ENCODE measurements at places on chromosomes 4 and X.

DNA sequence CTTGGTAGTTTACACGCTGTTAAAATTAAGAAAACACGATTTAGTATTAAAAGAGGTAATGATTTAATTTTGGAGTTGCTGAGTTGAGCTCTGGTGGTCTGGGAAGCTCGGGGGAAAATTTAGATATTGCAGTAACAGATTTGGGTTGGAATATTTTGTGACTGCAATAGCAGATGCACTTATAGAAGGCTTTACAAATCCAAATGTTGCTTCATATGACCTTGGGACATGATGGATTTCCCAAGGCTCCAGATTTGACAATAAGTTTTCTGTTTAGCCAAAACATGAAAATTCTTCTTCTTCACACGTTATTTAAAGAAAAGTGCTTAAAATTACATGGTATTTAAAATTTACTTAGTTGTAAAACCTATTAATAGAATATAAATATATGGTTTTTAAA lies 302.0 kb downstream of the SPRY1 start:
- no peak for DNase-seq

GRCh38 chrX:17495052-17495451 lies 120.1 kb downstream of the NHS start:
- no peak for DNase-seq

- no peak for DNase-seq
Observed at GRCh38 chr4:123378794-123379193, 17.8 kb upstream of the SPRY1 start.

DNA sequence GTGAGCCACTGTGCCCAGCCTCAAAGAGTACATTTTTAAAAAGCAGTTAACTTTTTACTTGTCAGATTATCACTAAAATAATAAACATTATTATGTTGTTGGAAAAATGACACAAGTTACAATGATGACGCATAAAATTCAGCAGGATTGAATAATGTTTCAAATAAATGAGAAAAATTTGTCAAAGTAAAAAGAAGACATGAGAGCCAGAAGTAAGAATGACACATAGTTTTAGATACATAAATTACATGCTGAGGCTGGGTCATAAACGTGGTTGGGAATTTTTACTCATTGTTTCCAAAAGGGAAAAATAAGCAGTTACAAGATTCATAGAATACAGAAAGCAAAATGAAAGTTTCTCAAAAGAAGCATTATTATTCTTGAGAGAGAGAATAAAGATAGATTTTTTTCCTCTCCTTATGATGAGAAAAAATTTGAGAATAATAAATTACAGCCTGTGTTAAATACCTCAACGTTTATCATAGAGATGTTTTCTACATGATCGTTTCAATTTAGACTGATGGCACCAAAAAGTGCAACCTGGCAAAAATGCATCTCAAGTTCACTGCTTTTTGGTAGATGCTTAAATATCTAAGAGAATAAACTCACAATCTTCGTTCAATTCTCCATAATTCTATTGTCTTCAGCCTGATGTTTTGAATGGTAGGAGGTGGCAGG lies 40.4 kb downstream of the GUCY1B1 start:
- no peak for DNase-seq

- no peak for DNase-seq
Observed at GRCh38 chr4:8123870-8124269, 34.7 kb downstream of the ABLIM2 start.

DNA sequence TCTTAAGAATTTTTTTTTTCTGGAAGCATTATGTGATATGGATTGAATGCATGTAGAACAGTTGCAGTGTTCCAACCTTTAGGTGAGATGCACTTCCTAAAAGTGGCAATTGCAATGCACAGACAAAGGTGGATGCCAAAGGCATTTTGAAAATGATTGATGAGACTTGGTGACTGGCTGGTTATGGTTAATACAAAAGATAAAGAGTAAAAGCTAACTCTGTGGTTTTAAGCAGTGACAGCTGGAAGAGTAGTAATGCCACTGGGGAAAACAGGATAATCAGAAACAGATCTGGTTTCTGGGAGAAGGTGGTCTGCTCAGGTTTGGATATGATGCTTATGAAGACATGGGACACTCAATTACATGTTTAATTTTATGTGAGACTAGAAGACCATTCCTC lies 345.6 kb downstream of the RPA4 start:
- DNase-seq, result no peak

DNA sequence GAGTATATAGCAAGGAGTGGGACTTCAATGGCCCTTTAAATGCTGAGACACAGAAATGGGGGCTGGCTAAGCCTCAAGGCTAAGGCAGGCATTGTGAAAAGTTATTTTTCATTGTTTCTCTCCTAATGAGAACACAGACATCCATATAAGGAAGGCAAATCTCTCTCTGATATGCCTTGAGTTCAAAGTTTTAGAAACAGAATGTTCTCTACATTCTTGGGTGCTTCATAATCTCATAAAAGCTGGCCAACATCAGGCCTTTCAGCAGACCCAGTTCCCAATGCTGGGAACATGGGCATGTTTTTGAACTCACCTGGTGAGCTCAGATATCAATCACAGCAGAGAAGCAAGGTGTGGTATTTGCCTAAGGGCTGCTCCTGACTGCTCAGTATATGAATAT lies 19.4 kb upstream of the RAB40A start:
- DNase-seq, result no peak

- no peak for DNase-seq
Observed at GRCh38 chrX:70434914-70435586, 9.6 kb upstream of the DLG3 start.

GRCh38 chr4:154164931-154165839 lies 326.4 kb downstream of the DCHS2 start:
- DNase-seq, result no peak

DNA sequence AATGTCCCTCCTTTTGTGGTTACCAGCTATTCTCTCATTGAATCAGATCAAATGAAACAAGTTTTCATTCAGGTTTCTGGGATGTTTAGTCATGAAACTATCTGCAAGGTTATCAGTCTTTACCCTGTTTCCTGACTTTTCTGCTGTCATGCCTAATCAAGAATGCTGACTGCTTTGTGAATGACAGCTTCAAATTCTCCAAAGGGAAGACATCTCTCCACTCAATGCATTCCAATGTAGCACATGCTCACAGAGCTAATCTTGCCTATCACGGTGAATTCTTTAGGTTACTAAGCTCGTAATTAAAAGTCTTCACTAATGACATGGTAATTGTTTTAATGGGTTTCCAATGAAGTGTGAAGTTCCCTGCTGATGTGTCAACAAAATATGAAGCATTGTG lies 1068.5 kb downstream of the PCDH7 start:
- DNase-seq, result no peak

- DNase-seq, result peak; percentile 9
Observed at GRCh38 chrX:133911825-133912495, 73.4 kb downstream of the GPC3 start.

DNA sequence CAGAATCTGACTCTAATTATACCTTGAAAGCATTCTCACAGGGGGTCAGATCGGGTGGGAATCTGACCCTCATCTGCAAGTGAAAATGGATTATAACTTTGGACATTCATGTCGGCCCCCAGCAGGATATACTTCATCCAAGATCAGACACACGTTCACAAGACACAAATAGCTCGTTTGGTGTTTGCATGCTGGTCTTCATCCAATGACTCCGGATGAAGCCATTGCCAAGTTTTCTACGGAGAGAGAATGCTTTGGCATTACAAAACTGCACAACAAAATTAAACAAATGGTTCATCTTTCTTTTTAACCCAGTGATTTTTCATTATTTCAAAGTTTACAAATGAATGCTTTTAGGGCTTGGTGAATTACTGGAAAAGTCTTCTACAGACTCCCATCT lies 105.5 kb downstream of the MID1 start:
- DNase-seq, result no peak

GRCh38 chr4:107806196-107806595 lies 18.5 kb upstream of the SGMS2 start:
- DNase-seq, result no peak

DNA sequence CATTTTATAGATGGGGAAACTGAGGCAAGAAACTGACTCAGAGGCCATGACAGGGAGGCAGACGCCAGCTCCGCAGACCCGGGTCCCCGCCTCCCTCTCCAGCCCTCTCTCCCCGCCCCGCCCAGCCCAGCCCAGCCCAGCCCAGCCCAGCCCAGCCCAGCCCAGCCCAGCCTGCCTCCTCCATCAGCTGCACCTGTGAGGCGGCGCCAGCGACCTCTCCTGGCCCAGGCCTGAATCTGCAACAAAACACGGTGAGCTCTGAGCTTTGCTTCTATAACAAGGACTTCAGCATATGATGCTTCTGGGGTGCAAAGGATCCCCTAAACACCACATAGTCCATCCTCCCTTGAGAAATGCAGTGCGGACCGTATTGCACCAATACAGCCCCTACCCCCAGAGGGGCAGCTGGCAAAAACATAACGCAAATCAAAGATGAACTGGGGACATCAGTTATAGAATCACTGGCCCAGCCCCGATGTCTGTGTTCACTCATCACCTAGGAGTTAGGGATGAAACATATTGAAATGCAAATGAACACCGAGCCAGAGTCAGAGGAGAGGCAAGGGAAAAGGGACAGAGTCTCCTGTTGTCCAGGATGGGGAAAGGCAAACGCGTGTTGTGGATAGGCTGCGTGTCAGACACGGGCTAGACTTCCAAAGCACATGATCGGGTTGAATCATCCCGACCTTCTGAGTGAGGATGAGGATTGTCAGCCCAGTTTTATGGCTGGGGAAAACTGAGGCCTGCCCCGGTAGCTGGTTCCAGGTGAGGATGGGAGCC lies 216.1 kb upstream of the PSAPL1 start:
- DNase-seq, result peak; percentile 68

DNA sequence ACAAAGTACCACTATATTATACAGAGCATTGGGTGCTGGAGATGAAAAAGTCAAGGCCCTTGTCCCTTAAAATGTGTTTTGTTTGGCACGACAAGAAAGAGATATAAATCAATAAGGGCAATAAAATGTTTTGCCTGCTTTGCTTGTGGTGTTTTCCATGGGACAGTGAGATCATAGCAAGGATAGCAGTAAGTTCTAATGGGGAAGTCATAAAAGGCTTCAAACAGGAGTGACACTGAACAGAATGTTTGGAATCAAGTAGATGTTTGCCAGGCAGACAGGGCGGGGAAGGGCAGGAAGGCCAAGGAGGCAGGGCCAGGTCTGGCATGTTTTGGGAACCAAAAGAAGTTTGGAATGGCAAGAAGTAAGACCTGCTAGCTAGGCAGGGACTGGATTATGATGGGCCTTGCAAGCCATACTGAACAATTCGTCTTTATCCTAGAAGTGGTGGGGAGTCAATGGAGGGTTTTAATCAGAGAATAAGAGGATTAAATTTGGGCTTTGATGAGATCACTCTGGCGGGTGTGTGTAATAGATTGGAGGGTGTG lies 16.4 kb downstream of the FGF2 start:
- DNase-seq, result no peak

DNA sequence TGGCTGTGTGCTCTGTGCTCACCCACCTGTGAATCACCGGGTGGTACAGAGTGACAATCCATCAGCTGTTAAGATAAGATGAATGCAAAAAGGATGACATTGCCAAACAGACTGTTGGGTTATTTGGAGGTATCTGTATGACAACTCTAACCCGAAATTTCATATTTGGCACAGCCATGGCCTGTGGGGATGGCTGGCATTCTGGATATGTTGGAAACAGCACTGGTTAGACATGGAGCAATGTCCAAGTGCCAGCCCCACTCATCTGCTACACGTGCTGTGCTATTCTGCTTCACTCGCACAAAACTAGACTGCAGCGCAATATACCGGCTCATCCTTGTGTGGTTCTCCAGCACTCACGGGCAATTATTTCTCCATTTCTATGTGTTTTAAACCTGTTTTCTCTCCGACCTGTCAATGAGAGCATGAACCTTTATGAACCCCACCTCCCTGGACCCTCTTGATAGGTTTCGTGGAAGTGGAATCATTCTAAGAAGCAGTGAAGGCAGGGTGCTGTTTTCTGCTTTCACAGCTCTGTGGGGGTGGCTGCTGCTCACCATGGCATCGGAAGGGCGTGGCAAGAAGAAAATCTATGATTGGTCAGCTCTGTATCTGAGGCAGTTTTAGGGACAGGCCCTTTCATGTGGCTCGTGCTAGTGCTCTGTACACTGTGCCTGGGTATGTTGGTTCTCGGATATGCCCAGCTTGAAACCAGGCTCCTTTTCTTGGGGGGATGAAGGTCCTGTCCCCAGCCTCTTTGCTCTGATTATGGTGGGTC lies 94.9 kb downstream of the ENPP6 start:
- DNase-seq, result no peak

- no peak for DNase-seq
Observed at GRCh38 chrX:35664833-35665232, 133.3 kb upstream of the MAGEB16 start.

- DNase-seq, result peak; percentile 63
Observed at GRCh38 chr4:4673070-4673469, 131.2 kb upstream of the STX18 start.

DNA sequence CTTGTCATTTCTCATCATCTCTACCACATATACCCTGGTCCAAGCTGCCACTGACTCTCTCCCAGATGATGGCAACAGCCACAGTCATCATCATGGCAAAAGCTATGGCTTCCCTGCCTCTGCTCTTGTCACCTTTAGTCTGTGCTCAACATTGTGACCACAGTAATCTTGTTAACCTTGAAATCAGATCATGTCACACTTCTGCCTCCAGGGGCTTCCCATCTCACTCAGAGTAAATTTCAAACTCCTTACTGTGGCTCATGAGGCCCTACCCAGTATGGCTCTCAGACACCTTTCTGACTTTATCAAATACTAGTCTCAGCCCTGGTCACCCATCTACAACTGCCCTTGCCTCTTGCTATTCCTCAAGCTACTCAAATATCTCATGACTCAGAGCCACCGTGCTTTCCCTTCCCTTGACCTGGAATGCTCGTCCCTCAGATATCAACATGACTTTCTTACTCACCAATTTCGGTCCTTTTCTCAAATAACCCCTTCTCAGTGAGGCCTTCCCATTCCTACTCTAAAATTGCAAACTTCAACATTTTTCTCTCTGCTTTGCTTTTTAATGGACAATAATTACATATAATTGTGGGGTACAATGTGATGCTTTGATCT lies 41.1 kb upstream of the STIM2 start:
- no peak for DNase-seq

DNA sequence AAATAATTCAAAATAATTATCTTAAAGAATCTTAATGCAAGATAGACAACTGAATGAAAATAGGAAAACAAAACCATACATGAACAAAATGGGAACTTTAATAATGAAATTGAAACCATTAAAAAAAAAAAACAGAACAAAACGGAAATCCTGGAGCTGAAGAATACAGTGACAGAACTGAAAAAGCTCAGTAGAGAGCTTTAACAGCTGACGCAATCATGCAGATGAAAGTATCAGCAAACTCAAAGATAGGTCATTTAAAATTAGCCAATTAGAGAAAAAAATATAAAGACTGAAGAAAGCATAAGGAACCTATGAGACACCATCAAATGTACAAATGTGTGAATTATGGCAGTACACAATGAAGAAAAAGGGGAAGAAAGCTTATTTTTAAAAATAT lies 18.8 kb downstream of the SLC25A31 start:
- DNase-seq, result no peak
